EH (cell line): ENCODE measurements at places on chromosomes 5 and 9.

- no peak for DNase-seq
Observed at GRCh38 chr5:137113161-137113560, 386.0 kb downstream of the SPOCK1 start.

DNA sequence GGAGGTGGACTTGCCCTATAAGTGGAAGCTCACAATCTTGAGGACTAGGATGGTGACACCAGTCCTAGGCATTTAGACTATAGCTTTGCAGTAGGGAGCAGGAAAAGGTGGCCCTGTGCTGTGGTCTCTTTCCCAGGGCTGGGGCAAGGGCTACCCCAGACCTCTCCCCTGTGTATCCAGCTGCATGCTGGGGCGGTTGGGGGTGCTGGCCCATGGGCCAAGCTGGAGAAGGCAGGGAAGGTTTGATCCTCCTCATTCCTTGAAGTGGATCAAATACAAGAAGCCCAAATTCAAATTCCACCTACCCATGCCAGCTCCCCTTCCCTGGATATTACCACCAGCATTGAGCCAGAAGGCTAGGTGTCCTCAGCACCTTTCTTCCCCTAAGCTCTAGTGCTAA lies 2.2 kb upstream of the PTGS1 start:
- no peak for DNase-seq

DNA sequence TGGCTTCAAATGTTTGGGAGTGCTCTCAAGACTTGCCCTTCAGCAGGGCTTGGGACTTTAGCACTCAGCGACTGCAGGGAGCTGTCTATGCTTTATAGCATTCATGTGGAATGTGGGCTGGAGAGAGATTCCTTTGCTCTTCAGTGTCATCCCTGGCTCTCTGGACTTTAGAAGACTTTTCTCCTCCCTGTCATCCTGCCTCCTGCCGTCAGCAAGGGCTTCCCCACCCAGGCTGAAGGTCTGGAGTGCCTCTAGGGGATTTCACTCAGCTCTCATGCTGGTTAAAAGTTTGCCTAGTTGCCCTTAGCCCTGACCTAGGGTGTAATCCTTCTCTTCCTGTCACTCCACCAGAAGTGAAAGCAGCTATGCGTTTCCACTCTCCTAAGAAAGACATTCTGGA lies 210.9 kb downstream of the FRMD3 start:
- DNase-seq: peak; percentile 87

GRCh38 chr5:45796959-45797553 lies 100.9 kb upstream of the HCN1 start:
- DNase-seq: no peak

DNA sequence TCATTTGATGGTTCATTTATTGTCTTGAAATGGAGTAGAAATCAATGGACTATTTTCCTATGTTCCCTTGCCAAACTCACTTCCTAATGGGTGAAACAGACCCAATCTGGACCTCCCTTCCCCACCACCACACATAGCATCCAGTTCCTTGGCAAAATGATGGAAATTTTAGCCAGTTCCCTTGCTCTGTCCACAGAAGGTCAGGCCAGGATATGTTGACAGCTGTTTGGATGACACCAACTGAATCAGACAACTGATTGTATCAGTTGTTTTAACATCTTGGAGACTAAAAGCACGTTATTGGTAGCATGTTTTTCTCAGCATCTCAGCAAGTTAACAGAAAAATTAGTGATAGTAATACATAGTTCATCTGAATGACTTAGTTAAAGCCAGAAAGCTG lies 534.8 kb downstream of the PSAT1 start:
- peak; percentile 59 for DNase-seq

- DNase-seq: no peak
Observed at GRCh38 chr9:125881042-125881441, 133.9 kb downstream of the PBX3 start.

GRCh38 chr5:142652563-142652962 lies 33.3 kb downstream of the FGF1 start:
- DNase-seq: no peak
